ENCODE measurements at places on chromosomes 13 and 19. TPM values are rescaled to one million over a fixed set of nuclear protein-coding genes. Genes with fewer than 3 reads are reported as not detected.

DCT gene
- total RNA-seq: not detected

SOX21 gene
- total RNA-seq: not detected

SRRM5 gene
- total RNA-seq: 1.8 TPM

NCAN gene
- not detected for total RNA-seq

DNA sequence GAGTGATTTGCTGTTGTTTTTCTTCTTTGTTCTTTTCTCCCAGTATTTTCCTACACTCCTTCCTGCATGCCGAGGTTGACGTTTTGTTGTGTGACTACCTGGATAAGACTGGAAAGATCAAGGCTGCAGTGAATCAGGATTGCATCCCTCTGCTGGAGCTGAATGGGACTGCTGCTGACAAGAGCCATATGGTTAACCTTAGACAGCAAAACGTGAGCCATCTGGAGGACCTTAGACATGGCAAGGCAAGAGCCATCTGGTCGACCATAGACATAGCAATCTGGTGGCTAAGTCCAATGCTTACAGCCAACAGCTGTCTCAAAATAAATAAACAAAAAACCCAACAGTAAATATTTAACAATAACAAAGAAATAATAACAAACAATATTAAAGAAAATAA, 42.6 kb upstream of the ZNF91 start:
- H3K36me3 ChIP-seq: peaks cover 49% of the 10 kb centered on the region
- H3K4me1 ChIP-seq: no peaks in the 10 kb centered on the region
- H3K27me3 ChIP-seq: no peaks in the 10 kb centered on the region
- no peak overlapping the region for H3K27ac ChIP-seq
- DNase-seq: no peak

DNA sequence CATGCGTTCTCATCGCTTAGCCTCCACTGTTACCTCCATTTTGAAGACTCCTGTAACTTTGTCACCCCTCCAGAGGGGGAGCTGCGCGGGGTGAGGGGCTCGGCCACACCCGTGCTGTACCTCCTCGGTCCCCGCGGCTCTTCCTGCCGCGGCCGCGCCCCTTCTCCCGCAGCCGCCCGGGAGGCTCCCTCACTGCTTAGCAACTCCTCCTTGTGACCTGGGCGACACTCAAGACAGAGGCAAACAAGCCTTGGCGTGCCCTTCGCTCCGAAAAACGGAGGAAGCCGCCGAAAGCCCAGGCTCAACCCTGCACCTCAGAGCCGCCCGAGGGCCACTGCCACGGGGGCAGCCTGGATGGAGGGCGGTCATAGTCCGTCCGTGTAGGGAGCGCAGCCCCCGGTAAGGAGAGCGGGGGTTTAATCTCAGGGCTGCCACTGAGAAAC, 494.3 kb downstream of the FOXO1 start:
- H3K27ac ChIP-seq: no peak overlapping the region
- H3K4me3 ChIP-seq: no peak overlapping the region
- H3K36me3 ChIP-seq: no peaks in the 10 kb centered on the region

- H3K27ac ChIP-seq: no peak overlapping the region
- H3K27me3 ChIP-seq: no peaks in the 10 kb centered on the region
- no peak overlapping the region for H3K4me3 ChIP-seq
- no peak for DNase-seq
Measured at GRCh38 chr19:15455996-15456395, 6.2 kb upstream of the WIZ start.

GRCh38 chr19:48258350-48258749, 2.6 kb upstream of the CARD8 start:
- DNase-seq: no peak
- H3K4me1 ChIP-seq: peaks cover 45% of the 10 kb centered on the region
- H3K27me3 ChIP-seq: no peaks in the 10 kb centered on the region
- H3K4me3 ChIP-seq: peak overlapping the region; percentile 94

GRCh38 chr19:48428670-48429069, 17.1 kb upstream of the GRWD1 start:
- H3K4me3 ChIP-seq: no peak overlapping the region
- no peak overlapping the region for H3K27ac ChIP-seq
- H3K36me3 ChIP-seq: no peaks in the 10 kb centered on the region
- peaks cover 6% of the 10 kb centered on the region for H3K4me1 ChIP-seq

Measured in natural killer cell treated with Interleukin-12 subunit alpha and Interleukin-12 subunit beta and Interleukin-15 and Interleukin-18, amount 100 ng/mL, for 72 hours (primary cell).